ENCODE measurements at places on chromosomes 4 and X. TPM values are rescaled to one million over a fixed set of nuclear protein-coding genes. Genes with fewer than 3 reads are reported as not detected.
A peak's percentile ranks its signal among the peaks of the same experiment; 100 is the strongest.

DNA sequence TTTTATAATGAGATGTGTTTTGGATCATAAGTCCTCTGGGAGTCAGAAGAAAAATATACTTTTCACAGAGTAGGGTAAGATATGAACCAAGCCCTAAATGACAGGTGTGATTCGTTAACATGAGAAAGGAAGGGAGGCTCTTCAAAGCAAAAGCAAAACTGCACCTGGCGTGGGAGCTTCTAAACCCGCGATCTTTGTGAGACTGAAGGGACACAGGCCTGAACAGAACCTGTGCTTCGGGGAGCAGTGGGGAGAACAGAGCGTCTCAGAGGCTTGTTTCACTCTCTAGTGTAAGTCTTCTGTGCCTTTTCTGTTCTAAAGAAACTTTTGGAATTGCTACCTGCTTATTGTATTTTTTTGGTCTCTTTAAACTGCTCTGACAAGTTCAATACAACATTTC lies 30.2 kb upstream of the CYP4V2 start:
- H3K36me3 ChIP-seq: no peaks in the 10 kb centered on the region
- peak overlapping the region; percentile 50 for H3K4me3 ChIP-seq
- H3K27me3 ChIP-seq: no peaks in the 10 kb centered on the region
- H3K4me1 ChIP-seq: peaks cover 6% of the 10 kb centered on the region
- peak overlapping the region; percentile 50 for H3K27ac ChIP-seq

DNA sequence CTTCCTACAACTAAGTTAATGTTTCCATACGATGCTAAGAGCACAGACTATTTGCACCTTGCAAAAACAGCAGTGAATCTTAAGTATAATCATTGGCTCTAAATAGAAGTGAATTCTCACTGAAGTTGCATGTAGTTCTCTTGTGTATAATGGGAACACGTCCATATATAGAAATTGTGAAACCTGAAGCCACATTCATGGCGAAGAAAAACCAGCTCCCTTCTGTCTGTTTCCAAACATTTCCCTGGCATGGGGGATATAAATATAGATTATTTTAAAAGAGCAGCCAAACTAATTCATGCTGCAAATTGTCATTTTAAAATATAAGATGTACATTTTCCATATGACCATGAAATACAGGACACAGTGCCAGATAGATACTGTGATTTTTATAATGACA lies 71.1 kb downstream of the TRAM1L1 start:
- no peaks in the 10 kb centered on the region for H3K27me3 ChIP-seq
- no peaks in the 10 kb centered on the region for H3K36me3 ChIP-seq
- H3K27ac ChIP-seq: no peak overlapping the region
- H3K4me3 ChIP-seq: no peak overlapping the region

GRCh38 chrX:20265221-20265725 lies 1.4 kb downstream of the RPS6KA3 start:
- DNase-seq: no peak
- H3K27me3 ChIP-seq: peaks cover 6% of the 10 kb centered on the region
- H3K36me3 ChIP-seq: no peaks in the 10 kb centered on the region
- peak overlapping the region; percentile 70 for H3K4me3 ChIP-seq

- H3K36me3 ChIP-seq: no peaks in the 10 kb centered on the region
- H3K27me3 ChIP-seq: no peaks in the 10 kb centered on the region
- no peak overlapping the region for H3K4me3 ChIP-seq
- H3K27ac ChIP-seq: no peak overlapping the region
- no peak for DNase-seq
Measured at GRCh38 chrX:87391742-87392141, 125.9 kb upstream of the KLHL4 start.

DNA sequence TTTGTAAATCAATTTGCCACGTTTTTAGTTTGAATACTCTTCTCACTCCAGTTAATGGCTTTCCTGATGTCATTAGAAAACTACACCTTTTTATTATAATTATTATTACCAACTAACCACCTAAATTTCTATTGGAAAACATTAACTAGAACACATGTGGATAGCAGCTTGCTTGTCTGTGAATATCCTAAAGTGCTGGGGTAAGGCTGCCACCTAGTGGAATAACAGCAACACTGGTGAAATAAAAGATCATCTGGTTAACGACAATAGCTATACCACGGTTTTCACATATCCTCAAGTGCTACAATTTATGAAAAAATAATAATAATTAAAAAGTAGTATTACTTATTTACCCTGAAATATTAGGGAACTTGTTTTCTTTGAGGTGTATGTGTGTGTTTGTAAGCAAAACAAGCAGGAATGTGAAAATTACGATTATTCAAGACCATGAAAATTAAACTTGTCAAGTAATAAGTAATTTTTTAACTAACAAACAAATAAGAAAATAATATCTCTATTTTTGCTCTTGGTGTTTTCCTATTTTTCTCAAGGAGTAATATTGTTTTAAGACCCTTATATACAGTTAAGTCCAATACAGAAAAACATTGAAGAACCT lies 130.1 kb upstream of the TECRL start:
- H3K4me1 ChIP-seq: no peaks in the 10 kb centered on the region
- H3K36me3 ChIP-seq: no peaks in the 10 kb centered on the region
- H3K4me3 ChIP-seq: no peak overlapping the region

DNA sequence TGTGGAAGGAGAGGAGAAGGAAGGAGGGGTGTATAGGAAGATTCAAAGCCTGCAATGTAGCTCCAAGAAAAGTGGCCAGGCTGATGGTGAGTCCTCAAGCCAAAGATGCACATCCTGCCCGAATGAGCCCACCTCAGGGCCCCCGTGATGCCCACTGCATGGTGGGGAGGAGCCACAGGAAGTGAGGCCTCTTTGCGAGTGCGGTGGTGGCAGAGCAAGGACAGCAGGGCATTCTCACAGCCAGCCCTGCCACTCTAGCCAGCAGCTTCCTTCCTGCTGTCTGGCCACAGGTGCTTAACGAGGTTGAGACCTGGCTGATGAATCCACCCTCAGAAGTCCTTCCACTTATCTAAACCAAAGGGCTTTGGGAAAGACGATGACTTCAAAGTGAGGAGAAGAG lies 55.8 kb downstream of the BCOR start:
- no peak overlapping the region for H3K27ac ChIP-seq
- no peak for DNase-seq
- no peaks in the 10 kb centered on the region for H3K4me1 ChIP-seq
- H3K4me3 ChIP-seq: no peak overlapping the region
- no peaks in the 10 kb centered on the region for H3K27me3 ChIP-seq

The RRH gene
- not detected for polyA plus RNA-seq

The RAB9B gene
- 0.16 TPM for polyA plus RNA-seq

The ASMT gene
- not detected for polyA plus RNA-seq

The TMEM150C gene
- 0.28 TPM for polyA plus RNA-seq

The MAGEC1 gene
- not detected for polyA plus RNA-seq

The TEX13B gene
- not detected for polyA plus RNA-seq

Data from GM12878 (cell line).